ENCODE measurements at places on chromosomes 1 and 21.
A peak's percentile ranks its signal among the peaks of the same experiment; 100 is the strongest.

DNA sequence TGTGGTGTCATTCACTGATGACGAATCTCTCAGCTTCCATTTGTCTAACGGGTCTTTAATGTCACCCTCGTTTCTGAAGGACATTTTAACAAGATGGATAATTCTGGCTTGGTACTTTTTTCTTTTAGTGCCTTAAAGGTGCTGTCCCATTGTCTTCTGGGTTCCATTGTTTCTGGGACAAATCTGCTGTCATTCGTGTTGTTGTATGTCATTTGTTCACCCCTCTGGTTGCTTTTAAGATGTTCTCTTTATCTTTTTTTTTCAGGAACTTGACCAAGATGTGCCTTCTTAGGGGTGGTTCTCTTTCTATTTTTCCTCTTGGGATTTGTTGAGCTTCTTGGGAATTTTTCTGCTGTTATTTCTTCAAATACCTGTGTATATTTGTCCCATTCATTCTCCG lies 14.0 kb upstream of the MMEL1 start:
- DNase-seq: no peak

- DNase-seq: no peak
Measured at GRCh38 chr21:35484851-35485250, 435.7 kb upstream of the RUNX1 start.

DNA sequence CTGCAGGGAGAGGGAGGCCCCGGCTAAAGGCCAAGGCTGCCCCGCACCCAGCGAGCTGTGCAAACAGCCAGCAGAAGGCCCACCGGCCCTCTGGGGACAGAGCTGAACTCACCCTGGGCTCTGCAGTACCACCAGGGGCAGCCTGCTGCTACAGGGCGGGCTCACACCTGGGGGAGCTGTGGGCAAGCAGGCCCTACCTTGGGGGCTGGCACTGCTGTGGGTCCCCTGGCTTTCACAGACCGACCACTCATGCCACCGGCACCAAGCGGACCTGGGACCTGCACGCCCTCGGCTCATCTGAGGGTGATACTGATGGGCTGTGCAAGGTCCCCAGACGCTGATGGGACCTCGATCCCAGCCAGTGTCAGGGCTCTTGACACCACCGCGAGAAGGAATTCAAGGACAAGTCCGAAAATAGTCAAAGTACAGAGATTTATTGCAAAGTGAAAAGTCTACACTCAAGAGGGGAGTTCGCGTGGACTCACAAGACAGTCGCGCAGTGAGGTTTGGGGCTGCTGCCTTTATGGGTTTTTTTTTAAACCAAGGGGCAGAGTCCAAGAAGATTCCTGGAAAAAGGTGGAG lies 61.0 kb upstream of the ADARB1 start:
- DNase-seq: no peak

DNA sequence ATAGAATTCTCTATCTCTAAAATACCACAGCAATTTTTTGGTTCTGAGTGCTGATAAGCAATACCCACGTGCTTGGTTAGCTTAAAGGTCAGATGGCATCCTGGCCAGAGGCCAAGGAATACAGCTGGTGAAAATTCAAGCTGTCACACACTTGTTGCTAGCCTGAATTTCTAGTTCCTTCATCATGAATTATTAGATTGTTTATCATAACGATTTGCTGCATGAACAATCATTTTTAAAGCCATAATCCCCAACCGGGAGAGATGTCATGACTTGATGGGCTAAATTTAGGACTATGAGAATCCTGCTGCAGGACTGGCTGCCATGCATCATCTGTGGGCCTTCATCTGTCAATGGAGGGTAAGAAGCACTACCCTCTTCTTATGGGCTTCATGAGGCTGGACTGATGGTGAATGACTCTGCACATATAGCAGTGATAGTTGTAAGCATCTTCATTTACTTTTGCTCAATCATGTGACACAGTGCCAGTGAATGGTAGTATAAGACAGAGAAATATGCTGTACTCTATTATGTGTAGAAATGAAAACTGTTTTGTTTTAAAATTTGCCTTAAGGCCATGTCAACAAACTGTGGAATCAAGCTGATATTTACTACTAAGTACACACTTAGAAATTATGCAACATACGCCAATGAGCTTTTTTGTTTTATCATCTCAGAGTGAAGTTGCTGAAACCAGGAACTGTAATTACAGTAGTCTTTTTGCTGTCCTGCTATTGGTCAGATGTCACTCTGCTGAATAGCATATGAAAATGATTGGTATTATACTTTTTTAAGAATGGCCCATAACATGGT lies 80.5 kb upstream of the RALGPS2 start:
- peak; percentile 25 for DNase-seq

DNA sequence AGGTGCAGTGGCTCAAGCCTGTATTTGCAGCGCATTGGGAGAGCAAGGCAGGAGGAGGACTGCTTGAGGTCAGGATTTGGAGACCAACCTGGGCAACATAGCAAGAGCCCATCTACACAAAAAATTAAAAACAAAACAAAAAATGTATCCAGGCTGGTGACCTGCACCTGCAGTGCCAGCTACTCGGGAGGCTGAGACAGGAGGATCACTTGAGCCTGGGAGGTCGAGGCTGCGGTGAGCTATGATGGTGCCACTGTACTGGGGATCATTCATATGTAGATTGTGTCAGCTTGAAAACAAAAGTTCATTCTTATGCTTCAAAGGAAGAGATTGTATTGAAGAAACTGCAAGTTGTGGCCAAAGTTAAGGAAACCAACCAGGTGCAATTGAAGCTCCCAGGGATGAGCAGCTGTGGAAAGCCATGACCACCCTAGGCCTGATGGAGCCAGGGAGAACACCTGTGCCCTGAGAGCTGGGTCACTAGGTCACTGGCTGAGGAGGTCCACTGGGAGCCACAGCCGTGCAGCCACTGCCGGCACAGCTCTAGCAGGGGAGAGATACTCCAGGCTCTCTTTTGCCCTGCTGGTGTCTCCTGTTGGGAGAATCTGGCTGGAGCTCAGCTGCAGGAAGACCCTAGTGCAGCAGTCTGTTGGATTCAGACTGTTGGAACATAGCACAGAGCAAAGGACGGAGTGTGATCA lies 13.3 kb upstream of the BRWD1 start:
- no peak for DNase-seq

DNA sequence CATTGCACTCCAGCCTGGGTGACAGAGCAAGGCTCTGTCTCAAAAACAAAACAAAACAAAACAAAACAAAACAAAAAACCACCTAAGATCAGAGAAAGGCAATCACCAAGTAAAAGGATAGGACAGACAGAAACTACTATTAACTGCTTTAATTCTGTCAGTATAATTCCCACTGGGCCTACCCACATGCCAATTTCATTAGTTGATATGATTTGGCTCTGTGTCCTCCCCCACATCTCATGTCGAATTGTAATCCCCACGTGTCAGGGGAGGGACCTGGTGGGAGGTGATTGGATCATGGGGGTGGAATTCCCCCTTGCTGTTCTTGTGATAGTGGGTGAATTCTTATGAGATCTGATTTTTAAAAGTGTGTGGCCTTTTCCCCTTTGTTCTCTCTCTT lies 27.2 kb upstream of the CAPZB start:
- DNase-seq: no peak

GRCh38 chr1:159877695-159878444 lies 15.4 kb upstream of the VSIG8 start:
- no peak for DNase-seq

DNA sequence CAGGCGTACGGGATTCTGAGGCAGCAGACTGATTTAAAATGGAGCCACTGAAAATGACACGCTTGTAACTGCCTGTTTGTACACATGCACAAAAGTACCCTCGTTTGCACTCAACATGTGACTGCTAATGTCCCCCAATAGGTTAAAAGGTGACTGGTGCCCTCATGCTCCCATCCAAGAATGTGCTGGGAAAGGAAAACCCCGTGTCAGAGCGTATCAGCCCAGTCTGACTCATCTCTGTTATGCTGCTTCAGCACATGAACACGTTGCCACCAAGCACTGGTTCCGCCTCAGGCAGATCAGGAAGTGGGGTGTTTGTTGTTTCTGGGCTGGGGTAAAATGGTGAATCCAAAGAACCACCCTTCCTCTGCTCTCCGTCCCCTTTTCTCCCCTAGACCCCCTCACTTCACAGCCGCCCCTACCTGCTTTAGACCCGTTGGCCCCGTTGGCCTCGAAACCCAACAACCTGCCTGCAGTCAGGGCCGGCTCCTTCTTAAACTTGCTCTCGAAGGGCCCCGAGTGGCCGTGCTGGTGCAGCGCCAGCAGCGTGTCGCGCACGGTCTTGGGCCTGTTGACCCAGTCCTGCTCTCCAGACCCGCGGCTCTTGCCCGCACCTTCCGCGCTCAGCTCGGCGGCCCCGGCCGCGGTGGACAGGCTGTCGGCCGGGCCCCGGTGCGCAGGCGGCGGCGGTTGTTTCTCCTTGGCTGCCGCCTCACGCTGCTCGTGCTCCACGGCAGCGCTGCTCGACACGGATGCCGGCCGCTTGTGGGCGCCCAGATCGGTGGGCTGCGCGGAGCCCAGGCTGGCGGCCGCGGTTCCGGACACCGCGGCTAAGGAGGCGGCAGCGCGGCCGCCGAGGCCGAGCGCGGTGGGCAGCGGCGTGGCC lies 1.7 kb downstream of the IRF2BP2 start:
- DNase-seq: peak; percentile 82

DNA sequence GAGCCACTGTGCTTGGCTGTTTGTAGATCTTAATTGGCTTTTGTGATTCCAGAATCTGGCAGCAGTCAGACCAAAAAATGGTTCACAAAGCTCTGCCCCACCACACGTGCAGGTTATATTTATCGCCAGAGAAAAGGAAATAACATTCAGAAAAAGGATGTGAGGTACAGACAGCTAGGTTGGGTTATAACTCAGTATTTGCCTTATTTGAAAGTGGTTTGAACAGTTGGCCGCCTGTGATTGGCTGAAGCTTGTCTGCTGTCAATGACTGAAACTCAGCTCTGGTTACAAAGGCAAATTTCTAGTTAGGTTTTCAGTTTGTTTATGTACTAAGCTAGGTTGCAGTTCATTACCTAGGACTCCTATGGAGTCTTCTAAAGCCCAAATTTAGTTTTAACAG lies 9.6 kb downstream of the SH3BGR start:
- no peak for DNase-seq

DNA sequence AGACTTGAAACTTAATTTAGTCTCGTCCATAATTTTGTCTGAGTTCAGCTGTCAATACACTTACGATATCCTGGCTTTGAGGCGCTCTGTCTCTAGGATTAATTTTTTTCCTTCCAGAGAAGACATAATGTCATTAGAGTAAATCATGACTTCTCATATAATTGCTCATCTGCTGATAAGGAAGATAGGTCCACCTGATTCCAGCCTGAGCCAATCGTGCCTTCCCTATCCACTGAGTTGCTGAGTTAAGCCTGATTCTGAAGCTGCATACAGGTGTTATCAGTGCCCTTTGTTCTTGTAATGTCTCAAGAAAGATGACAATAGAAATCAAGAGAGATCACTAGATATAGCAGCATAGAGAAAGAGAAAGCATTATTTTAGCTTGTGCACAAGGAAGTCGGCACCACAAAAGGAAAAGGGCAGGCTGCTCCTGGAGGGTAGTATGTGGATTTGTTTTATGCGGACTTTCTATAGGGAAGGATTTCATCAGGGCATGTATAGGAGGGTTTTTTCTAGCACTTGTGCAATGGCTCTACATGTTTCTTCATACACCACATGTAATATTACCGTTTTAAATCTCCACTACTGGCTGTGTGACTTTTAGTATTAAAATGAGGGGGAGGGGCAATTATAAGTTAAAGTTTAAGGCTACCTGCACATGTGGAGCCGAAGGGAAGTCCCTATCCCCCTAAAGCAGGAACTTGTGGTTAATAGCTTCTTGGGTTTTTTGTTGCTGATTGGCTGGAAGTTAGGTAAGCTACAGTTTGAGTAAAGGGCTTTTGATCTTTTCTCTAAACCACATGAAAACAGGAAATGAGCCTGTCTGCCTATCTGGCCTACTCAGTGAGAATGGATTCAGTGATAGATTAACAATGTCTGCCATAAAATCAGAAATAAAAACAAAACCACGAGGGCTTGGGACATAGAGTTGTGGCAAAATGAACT lies 133.4 kb downstream of the PLPPR5 start:
- DNase-seq: no peak

GRCh38 chr1:196060539-196060938 lies 547.7 kb downstream of the KCNT2 start:
- no peak for DNase-seq

GRCh38 chr1:243457363-243457982 lies 201.6 kb downstream of the SDCCAG8 start:
- DNase-seq: no peak

DNA sequence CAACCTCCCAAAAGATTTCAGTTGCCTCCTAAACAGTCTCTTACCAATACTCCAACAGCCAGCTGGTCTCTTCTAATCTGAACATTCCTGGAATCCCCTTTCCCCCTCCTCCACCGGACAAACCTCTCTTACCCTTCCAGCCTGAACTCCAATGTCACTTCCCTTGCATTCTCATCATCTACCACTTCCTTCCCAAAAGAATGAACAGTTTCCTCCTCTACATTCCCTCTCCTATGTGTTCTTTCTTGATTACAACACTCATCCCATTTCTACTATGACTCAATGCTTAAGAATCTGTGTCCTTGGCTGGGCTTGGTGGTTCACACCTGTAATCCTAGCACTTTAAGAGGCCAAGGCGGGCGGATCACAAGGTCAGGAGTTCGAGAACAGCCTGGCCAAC lies 417.1 kb downstream of the SETD4 start:
- DNase-seq: no peak

DNA sequence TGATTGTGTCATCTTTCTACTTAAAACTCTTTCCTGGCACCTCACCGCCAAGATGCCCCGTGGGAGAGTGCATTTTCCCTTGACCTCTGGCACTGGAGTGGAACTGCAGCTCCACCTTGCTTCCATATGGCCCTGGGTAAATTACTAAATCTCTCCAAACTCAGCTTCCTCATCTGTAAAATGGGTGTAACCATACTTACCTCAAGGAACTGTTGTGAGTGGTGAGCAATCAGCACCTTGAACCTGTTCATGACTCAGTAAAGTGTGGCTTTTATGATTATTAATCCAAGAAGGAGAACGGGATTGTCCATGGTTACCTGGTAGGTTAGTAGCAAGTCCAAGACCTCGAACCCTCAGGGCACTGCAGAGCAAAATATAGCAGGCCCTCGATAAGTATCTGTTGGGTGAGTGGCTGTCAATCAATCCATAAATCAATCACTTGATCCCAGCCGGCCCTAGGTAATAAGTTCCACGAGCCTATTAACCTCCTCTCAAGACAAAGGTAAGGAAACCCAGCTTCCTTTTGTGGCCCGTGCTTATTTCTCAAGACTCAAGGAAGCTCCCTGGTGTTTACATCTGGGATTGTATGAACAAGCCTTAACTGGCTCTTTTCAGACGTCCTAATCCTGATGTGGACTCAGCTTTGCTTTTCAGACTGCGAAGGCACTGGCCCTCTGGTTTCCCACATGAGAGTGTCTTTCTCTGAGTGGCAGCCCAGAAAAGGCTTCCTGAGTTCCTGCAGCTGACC lies 114.0 kb upstream of the GJB5 start:
- DNase-seq: no peak

DNA sequence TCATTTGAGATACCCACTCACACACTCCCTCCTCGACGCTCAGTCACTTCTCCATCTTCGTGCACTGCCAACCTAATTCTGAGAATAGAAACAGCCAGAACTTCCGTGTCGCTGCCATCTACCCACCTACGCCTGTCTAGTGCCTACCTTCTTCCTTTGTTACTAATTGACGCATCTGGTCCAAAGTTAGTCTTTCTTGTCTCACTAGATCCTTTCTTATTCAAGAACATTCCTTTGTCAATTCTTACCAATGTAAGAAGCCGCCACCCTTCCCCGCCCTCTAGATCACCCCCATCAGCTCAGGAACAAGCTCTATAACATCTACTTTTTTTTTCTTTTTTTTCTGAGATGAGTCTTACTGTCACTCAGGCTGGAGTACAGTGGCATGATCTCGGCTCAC lies 3.7 kb downstream of the PADI6 start:
- no peak for DNase-seq

- peak; percentile 65 for DNase-seq
Measured at GRCh38 chr1:10074059-10074851, 41.5 kb downstream of the UBE4B start.

All from testis (tissue), 5 donors.